Heart right ventricle (tissue), 16 donors: ENCODE measurements at places on chromosomes 5 and 9. TPM values are rescaled to one million over a fixed set of nuclear protein-coding genes. Genes with fewer than 3 reads are reported as not detected.

The CARTPT gene
- not detected for total RNA-seq

The PCDHB6 gene
- 0.67 TPM for total RNA-seq

The NR2F1 gene
- 0.27 TPM for total RNA-seq

The GAPVD1 gene
- 39.7 TPM for total RNA-seq

The PCDHGA4 gene
- total RNA-seq = 11.0 TPM

The PCDHB8 gene
- 0.60 TPM for total RNA-seq

The AGXT2 gene
- total RNA-seq = not detected

DNA sequence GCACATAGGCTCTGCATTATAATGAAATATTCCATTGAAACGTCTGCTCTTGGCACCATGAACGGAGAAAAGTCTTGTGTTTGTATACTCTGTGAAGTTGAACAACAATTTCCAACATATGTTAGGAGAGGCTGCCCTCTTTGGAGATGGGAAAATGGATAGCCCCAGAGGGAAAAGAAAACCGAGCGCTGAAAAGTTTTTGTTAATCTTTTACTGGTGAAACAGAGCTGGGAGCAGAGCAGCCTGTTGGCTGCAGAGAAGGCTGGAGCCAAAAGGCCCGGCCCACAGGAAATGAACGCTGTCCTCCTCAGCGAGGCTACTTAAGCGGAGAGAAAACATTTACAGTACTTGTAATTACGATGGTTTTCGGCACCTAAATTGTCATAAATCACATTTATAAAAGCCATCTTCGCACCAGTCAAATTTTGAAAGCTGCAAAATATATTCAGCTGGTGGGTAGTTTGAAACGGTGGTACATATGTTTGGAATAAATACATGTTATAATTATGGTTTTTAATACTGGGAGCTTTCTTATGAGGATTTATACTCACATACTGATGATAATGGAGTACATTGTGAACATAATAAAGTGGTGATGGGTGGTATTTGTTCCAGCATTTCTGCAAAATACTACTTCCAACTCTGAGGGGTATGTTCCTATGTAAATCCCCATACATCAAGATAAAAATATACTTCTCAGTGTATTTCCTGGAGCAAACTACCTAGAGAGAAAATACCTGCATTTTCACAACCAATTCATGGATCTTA, 129.6 kb upstream of the CNTLN start:
- H3K4me1 ChIP-seq = no peaks in the 10 kb centered on the region
- no peaks in the 10 kb centered on the region for H3K27me3 ChIP-seq
- no peak overlapping the region for H3K4me3 ChIP-seq
- no peak overlapping the region for H3K27ac ChIP-seq
- H3K36me3 ChIP-seq = no peaks in the 10 kb centered on the region

GRCh38 chr5:146751781-146752401, 126.7 kb downstream of the PPP2R2B start:
- H3K27ac ChIP-seq = no peak overlapping the region
- no peak for DNase-seq
- no peaks in the 10 kb centered on the region for H3K27me3 ChIP-seq
- H3K36me3 ChIP-seq = no peaks in the 10 kb centered on the region
- H3K4me1 ChIP-seq = no peaks in the 10 kb centered on the region

- H3K4me1 ChIP-seq = no peaks in the 10 kb centered on the region
- H3K27ac ChIP-seq = no peak overlapping the region
- DNase-seq = peak; percentile 33
- no peaks in the 10 kb centered on the region for H3K36me3 ChIP-seq
- no peak overlapping the region for H3K4me3 ChIP-seq
- no peaks in the 10 kb centered on the region for H3K27me3 ChIP-seq
Observed at GRCh38 chr9:131837316-131837715, 97.4 kb upstream of the RAPGEF1 start.

DNA sequence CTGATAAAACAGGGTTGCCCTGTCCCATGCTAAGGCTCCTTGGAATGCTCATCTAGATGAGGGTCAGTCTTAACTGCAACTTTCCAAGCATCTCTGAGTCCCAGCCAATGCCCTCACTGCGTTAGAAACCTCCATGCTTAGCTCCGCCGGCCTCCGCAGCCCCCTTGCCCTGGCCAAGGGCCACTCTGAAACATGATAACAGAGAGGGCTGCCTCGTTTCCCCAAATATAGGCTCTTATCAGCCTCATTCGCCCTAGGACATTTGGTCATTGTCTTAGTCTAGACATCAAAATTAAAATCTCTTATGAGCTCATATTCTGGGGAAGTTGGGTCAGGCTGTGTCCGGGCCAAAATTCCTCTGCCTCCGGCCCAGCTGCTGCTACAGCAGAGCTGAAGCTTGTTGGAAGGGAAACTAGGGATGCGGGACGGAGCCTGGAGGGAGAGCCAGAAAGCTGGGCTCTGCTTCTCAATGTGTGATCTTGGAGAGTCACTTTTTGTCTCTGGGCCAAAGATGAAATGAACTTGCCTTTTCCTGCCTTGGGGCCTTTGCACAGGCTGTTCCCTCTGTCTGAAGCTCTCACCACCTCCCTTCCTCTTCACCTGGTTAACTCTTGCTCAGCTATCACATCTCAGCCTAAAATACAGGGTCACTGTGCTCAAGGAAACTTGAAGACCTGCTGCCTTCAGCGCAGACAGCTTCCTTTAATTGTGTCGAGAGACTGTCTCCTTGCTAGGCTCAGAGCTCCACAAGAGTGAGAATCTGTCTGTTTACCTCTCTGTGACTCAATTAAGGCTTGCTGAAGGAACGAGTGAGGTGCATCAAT, 191.3 kb downstream of the RGS3 start:
- H3K4me3 ChIP-seq = no peak overlapping the region
- peak overlapping the region; percentile 80 for H3K27ac ChIP-seq
- peaks cover 25% of the 10 kb centered on the region for H3K4me1 ChIP-seq
- peak; percentile 87 for DNase-seq
- H3K36me3 ChIP-seq = no peaks in the 10 kb centered on the region

GRCh38 chr9:4375424-4376200, 75.7 kb upstream of the GLIS3 start:
- no peak overlapping the region for H3K4me3 ChIP-seq
- H3K4me1 ChIP-seq = no peaks in the 10 kb centered on the region
- no peak for DNase-seq
- no peaks in the 10 kb centered on the region for H3K27me3 ChIP-seq

- H3K36me3 ChIP-seq = peaks cover 15% of the 10 kb centered on the region
- H3K4me3 ChIP-seq = peak overlapping the region; percentile 15
- peak overlapping the region; percentile 83 for H3K27ac ChIP-seq
- no peaks in the 10 kb centered on the region for H3K27me3 ChIP-seq
- H3K4me1 ChIP-seq = peaks cover 100% of the 10 kb centered on the region
Observed at GRCh38 chr5:151213803-151214613, 9.9 kb downstream of the CCDC69 start.

DNA sequence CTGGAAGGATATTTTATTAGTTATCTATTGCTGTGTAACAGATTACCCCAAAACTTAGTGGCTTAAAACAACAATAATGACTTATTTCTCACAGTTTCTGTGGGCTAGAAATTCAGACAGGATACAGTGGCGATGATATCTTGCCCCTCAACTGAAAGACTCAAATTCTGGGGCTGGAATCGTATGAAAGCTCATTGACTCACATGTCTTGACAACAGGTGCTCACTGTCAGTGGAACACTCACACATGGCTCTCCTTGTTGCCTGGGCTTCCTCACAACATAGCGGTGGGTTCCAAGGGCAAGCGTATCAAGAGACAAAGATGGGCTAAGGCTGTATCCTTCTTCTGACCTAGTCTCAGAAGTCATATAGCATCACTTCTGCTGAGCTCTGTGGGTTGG, 3.7 kb upstream of the GNPDA1 start:
- DNase-seq = no peak
- H3K27ac ChIP-seq = no peak overlapping the region
- peaks cover 8% of the 10 kb centered on the region for H3K4me1 ChIP-seq
- H3K27me3 ChIP-seq = no peaks in the 10 kb centered on the region

DNA sequence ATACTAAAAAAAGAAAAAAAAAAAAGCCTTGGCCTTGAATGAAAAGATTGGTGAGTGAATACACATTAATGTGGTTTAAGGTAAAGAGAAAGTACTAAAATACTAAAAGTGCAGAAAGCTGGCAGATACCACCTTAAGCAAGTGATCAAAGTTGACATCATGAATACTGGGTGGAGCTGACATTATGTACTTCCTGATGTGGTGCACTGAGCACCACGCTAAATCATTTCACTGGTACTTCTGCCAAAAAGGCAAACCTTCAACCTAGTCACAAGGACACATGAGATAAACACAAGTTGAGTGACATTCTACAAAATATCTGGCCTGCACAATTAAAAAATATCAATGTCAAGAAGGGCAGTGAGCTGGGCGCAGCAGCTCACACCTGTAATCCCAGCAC, 33.8 kb upstream of the PANK3 start:
- H3K27ac ChIP-seq = peak overlapping the region; percentile 12
- H3K4me1 ChIP-seq = no peaks in the 10 kb centered on the region
- H3K36me3 ChIP-seq = no peaks in the 10 kb centered on the region

DNA sequence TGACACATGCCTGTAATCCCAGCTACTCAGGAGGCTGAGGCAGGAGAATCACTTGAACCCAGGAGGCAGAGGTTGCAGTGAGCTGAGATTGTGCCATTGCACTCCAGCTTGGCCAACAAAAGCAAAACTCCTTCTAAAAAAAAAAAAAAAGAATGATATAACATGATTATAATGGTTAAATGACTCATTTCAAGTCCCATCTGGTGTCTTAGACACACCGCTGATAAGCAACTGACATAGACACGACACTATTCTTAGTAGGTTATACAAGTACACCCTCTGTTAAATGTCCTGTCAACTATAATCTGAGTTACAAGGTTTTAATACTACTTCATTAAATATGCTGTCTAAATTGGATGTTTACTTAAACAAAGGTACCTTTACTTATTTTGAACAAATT, 405.3 kb upstream of the CLINT1 start:
- no peaks in the 10 kb centered on the region for H3K27me3 ChIP-seq
- no peak overlapping the region for H3K4me3 ChIP-seq
- no peak for DNase-seq
- no peaks in the 10 kb centered on the region for H3K36me3 ChIP-seq

DNA sequence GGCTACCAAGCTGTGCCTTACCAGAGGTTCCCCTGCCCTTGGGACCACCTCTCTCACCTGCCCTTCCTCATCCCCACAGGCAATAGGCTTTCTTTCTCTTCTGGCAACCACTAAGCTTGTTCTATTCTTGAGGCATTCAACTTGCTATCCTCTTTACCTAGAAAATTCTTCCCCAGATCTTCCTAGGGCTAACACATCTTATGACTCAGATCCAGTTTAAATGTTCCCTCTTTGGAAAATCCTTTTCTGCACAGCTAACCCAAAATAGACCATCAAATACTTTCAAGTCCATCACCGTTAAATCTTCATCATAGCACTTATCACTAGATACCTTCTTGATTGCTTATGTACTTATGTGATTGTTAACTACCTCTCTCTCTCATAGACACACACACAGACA, 93.7 kb downstream of the ENC1 start:
- no peaks in the 10 kb centered on the region for H3K4me1 ChIP-seq
- no peak for DNase-seq
- H3K27me3 ChIP-seq = no peaks in the 10 kb centered on the region
- no peak overlapping the region for H3K4me3 ChIP-seq
- no peak overlapping the region for H3K27ac ChIP-seq

DNA sequence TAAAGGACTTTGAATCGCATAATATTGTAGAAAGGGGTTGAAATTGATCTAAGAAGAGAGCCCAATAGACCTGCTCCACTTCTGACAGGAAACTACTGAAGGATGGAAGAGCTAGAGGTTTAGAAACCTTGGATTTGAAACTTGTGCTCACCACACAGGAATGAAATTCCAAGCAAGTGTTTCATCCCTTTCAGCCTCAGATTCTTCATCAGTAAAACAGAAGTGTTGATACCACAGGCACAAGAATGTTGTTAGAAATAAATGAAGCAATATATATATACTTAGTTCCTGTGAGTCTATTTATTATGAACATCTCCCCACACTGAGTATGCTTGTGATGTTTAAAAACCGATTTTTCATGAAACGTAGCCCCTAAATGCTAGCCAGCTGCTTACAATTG, 43.8 kb downstream of the PRRC1 start:
- DNase-seq = no peak
- H3K27me3 ChIP-seq = no peaks in the 10 kb centered on the region
- H3K27ac ChIP-seq = no peak overlapping the region
- no peaks in the 10 kb centered on the region for H3K4me1 ChIP-seq
- H3K4me3 ChIP-seq = no peak overlapping the region

DNA sequence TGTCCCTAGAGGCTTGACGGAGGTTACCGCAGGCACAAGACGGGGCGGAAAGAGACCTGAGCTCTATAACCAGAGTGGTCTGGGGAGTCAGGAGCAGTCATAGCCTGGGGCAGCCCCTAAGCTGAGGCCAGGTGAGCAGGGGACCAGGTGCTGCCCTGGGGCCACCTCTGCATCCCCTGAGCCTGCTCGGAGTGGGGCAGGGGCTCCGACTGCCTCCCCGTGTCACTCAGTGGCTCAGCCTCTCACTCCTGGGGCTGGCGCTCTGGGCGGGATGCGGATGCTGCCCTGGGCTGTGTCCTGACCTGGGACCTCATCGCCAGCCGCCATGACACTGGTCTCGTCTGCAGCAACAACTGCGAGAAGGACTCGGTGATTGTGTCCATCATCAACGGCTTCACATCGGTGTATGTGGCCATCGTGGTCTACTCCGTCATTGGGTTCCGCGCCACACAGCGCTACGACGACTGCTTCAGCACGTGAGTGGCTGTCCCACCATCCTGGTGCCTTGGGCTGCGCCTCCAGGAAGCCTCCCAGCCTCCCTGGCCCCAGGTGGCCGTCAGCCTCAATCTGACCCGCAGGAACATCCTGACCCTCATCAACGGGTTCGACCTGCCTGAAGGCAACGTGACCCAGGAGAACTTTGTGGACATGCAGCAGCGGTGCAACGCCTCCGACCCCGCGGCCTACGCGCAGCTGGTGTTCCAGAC, 8.8 kb upstream of the SLC6A18 start:
- no peak for DNase-seq
- no peaks in the 10 kb centered on the region for H3K36me3 ChIP-seq
- H3K4me1 ChIP-seq = no peaks in the 10 kb centered on the region
- no peak overlapping the region for H3K27ac ChIP-seq
- H3K27me3 ChIP-seq = peaks cover 17% of the 10 kb centered on the region

DNA sequence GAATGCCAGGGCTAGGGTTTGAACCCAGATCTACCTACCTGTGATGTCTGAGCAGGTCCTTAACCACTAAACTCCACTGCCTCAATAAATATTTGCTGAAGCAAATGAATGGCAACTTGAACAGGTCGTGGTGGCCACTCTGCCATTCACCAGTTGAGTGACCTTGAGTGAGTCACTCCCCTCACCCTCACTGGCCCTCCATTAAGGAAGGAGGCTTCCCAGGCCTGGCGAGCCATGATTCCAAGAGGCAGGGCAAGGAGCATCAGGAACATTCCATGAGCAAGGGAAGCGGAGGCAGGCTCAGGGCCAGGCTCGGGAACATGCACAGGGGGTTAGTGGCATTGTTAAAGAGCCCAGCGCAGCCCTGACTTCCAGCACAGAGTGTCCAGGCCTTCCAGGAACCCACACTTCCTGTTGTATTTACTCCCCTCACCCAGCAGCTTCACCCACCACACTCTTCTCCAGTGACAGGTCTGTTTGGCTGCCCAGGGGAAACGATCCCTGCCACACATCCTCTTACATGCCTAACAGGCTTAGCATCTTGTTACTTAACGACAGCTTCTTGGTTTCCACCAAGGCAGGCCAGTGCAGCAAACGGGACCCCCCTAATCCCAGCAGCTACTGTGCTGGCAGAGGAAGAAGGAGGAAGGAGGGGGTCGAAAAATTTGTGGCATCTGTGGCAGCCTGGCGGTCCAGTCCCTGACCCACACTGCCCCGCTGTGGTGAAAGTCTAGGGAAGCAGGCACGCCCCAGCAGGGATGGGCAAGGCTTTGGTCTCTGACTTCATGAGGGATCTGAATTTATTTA, 43.7 kb upstream of the TTC1 start:
- no peaks in the 10 kb centered on the region for H3K36me3 ChIP-seq
- H3K27ac ChIP-seq = no peak overlapping the region
- no peak overlapping the region for H3K4me3 ChIP-seq
- H3K4me1 ChIP-seq = no peaks in the 10 kb centered on the region
